ENCODE measurements at places on chromosomes 6 and 20.
A peak's percentile ranks its signal among the peaks of the same experiment; 100 is the strongest.

DNA sequence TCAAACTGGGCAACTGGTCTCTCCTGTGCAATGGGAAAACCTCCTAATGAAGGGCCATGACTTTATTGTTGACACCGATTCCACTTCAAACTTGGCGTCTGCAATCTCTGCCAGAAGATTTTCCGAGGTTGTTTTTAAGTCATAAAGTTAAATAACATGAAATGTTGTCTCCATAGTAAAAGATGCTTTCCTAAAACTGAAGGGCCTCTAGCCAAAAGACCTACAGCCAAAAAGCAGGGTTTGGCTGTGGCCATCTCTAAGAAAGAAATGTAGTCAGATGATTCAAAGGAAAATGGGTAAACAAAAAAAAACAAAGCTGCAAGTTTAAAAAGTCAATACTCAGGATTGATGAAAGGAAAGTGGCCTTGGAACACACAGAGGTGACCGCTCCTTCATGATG lies 14.1 kb downstream of the CD93 start:
- no peak for DNase-seq

GRCh38 chr6:145003145-145003544 lies 718.0 kb downstream of the UTRN start:
- no peak for DNase-seq

- DNase-seq = no peak
Observed at GRCh38 chr6:90458353-90459224, 128.3 kb downstream of the MAP3K7 start.

- no peak for DNase-seq
Observed at GRCh38 chr20:54040531-54040930, 29.9 kb downstream of the BCAS1 start.

- no peak for DNase-seq
Observed at GRCh38 chr6:151290877-151291721, 51.3 kb downstream of the AKAP12 start.

DNA sequence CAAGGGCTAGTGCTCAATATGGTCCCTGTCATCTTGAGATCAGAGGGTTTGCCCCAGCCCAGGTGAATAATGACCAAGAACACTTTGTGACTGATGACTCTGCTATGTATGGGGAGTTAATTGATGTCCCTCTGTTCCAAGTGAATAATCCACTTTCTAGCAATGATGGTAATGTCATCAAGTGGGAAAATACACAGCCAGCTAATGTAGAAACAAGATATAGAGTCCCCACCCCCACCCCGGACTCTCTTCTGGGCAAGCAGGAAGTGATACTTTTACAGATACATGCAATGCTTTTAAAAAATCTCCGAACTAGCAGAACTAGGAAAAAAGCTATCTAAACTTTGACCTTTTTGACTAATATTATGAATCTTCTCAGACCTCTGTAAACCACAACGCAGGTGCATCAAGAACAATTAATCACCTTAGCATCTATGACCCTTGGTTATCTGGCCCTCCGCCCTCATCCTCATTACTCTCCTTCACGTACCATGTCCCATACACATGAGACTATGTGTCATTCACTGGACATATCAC lies 30.5 kb downstream of the CNR1 start:
- DNase-seq = peak; percentile 58
